Fibroblast of skin of scalp (primary cell): ENCODE measurements at places on chromosomes 5 and 9.

DNA sequence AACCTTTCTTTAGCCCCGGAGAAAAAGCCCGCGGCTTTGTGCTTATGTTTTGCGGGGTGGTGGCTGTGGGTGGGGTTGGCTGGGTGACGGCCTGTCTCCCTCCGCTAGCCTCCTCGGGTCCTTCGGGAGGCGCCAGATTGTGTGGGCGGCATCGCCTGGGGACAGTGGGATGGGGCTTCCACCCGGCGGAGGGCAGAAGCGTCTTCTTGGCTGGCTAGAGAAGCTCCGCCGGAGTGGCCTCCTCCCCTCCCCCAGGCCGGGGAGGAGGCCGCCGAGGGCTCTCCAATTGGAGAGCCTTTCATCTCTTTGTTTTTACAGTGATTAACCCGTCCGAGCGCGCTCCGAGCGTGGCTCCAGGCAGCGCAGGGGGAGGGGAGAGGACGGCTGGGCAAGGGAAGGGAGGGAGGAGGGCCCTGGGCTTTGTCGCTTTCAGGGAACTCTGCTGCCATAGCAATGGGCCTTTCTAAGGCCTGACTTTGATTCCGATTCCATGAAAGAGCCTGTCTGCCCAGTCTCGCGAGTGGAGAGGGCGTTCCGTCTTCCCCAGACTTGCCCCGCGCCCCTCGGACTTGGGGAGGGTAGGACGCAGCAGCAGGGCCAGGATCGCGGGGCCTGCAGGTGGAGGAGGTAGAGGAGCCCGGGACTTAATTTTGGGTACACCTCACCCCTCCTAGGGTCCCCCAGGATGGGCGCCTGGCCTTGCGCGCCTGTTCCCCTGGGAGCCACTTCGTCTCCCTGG is 36.7 kb upstream of the TIFAB start:
- DNase-seq, result peak; percentile 80

DNA sequence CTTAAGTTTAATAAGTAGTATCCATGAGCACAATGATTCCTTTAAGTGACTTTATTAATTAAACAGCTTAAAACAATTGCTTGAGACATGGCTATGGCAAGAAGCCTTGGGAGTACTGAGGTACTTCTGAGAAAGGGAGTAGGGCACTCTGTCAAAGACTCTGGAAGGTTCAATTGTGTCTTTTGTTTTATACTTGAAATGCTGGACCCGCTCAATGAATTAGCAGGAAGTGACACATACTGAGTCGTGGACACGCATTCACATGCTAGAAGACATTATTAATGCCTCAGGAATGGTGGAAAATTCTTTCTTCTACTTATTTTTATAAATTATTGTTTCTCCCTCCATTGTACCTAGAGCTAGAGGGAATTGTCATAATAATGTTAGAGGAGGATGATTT is 347.3 kb upstream of the ZNF608 start:
- DNase-seq, result peak; percentile 92

DNA sequence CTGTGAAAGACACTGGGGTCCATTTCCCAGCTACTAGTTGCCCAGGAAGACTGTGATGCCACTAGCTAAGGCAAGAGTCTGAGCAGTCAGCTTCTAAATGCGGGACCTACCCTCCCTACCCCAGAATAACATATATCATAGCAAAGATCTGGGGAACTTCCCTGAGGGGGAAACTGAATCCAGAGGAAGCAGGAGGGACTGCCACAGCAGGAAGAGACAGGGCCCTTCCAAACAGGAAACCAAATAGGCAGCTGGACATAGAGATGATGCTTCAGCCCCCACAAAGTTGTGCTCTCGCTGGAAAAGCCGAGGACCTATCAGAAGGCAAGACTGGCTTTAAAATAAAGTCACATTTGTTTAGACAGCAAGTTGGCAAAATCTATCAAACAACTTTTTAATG is 51.1 kb downstream of the KLHL3 start:
- no peak for DNase-seq

GRCh38 chr5:81505672-81506071 is 111.7 kb upstream of the ACOT12 start:
- DNase-seq, result no peak

DNA sequence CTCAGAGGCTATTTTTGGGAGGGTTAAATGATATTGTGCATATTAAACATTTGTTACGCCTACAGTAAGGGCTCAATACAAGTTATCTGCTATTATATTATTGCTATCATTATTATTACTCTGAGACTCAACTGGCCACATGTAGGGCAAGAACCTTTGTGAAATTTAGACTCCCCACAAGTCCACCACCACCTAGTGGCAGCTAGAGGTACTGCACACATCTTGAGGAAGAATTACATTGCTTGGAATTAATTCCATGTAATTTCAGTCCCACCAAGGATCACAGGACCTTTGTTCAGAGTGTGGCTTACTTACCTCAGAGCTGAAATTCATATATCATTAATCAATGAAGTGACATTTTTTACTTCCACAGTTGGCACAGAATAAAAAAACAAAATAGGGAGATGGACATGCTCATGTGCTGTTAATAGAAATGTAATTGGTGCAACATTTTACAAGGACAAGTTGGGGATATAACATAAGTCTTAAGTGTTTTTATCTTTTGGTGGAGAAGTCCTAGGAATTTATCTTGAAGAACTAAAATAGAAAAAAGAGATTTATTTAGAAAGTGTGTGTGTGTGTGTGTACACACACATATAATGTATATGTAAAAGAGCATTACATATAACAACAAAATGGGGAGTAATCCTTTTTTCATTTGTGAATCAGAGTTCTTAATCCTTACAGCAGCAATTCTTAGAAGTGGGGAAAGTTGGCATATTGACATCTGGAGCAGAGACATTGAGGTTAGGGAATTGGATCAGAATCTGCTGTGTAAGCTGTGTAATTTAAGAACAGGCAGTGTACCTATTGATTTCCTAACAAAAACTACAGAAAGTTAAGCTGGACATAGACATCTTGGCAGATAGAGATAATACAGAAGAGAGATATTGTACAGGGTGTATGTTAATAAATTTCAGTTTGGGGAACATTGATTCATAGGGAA is 11.2 kb downstream of the MSANTD3 start:
- DNase-seq, result peak; percentile 79

DNA sequence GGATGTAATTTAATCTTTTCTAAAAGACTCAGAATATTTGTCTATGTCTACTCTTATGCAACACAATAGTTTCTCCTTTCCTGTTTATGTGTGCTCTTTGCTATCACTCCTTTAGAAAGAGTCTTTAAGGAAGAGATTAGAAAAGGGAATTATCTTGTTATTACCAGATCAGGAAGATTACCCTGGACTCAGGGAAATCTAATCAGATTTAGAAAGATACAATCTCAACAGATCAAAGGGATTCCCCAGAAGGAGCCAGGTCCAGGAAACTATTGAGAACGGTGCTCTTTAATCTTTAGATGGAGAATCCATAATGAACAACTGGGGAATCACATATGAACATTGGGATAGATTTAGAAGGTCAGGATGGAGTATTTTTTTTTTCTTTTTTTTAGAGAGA is 32.4 kb upstream of the ZFR start:
- no peak for DNase-seq

DNA sequence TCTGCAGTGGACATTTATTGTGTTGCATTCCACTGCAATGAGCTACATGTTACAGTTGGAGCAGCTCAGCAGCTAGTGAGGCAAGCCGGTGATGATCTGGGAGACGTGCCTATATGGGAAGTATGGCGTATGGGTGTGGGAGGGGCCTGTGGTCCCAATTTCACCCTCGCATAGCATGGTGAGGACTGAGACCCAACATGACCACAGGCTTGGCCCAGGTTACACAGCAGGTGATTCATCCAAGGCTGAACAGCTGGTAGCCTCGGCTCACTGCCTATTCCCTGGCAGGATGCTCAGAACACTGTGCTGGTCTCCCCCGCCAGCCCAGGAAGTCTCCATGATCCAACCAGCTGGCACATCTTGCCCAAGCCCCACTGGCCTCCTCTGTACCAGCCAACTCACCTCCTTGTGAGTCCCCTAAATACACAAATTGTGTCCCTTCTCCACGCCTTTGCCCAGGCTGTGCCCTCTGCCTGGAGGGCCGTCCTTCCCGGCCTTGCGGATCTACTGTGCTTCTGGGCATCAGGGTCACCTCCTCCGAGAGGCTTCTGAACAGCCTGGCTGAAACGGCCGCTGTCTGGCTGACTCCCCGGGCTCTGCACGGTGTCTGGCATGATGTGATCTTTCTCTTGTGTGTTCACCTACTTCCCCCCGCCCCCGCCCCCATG is 81.4 kb downstream of the NSUN2 start:
- DNase-seq, result no peak

GRCh38 chr9:135086597-135087488 is 625 bp upstream of the OLFM1 start:
- no peak for DNase-seq

DNA sequence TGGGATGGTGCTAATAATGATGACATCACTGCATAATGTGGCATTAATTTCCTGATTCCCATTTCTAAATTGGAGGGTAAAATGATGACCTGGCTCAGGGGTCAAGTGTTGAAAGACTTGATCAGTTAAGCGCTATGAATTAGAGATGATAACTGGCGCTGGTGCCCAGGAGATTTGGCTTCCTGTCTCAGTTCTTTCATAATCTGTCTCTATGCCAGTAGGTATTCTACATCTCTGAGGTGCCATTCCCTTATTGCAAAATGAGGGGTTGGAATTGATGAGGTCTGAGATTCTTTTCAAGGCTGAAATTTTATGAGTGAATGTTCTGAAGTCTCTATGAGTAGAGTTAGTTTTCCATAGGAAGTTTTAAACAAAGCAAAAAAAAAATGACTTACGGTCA is 1715.1 kb upstream of the WWC1 start:
- DNase-seq, result no peak

GRCh38 chr5:93582677-93583438 is at the start of gene NR2F1:
TSS of gene NR2F1 (plus strand) at chr5:93583222. CDS start at chr5:93585024, 1,802 bp downstream.
- peak; percentile 94 for DNase-seq

DNA sequence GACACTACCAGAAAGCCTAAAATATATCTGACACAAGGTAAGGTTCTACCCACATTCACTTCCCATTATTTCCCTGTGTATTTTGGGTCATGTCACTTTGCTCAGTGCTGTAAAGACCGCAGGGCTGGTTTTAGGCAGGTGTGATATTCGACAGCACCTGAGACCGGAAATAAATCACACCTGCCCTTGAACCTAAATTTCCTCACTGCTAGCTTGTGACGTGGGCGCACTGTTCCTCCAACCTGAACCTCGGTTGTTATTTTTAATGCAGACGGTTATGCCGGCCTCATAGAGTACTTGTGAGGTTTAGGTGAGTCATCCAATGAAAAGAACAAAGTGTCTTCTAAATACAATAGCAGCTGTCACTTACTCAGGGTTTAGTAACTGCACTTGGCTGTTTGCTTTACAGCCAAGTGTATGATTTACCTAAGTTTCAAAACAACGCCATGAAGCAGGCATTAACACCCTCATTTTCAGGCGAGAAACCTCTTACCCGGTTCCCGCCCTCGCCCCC is 20.7 kb upstream of the ZNF782 start:
- no peak for DNase-seq

GRCh38 chr9:128026255-128026772 is 40.8 kb downstream of the NAIF1 start:
- DNase-seq, result no peak

DNA sequence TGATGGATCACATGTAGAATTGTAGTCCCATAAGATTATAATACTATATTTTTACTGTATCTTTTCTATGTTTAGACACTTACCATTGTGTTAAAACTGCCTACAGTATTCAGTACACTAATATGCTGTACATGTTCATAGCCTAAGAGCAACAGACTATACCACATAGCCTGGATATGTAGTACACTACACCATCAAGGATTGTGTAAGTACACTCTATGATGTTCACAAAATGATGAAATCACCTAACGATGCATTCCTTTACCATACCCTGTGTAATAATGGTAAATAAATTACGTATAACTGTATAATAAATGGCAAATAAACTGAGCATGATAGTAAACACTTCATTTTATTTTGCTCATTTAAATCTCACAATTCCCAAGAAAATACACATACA is 60.3 kb downstream of the RICTOR start:
- DNase-seq, result peak; percentile 62

DNA sequence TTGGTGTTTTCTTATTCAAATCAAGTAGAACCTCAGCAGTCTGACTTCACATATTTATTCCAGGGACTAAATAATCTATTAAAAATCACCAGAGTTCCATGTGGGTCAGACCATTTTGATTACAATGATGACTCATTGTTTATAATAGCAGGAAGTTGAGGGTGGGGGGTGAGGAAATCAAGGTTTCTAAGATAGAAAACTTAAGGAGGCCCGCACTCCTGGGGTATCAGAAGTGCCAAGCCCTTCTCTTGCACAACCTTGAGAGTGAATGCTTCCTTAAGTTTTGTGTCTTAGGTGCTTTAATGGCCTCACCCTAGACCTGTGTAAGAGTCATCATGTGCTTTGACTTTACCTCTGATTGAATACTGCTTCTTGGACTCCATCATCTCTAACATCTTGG is 31.9 kb upstream of the NPR3 start:
- no peak for DNase-seq

- no peak for DNase-seq
These were observed 44.0 kb downstream of the ROR2 start for GRCh38 chr9:91905991-91906469.

DNA sequence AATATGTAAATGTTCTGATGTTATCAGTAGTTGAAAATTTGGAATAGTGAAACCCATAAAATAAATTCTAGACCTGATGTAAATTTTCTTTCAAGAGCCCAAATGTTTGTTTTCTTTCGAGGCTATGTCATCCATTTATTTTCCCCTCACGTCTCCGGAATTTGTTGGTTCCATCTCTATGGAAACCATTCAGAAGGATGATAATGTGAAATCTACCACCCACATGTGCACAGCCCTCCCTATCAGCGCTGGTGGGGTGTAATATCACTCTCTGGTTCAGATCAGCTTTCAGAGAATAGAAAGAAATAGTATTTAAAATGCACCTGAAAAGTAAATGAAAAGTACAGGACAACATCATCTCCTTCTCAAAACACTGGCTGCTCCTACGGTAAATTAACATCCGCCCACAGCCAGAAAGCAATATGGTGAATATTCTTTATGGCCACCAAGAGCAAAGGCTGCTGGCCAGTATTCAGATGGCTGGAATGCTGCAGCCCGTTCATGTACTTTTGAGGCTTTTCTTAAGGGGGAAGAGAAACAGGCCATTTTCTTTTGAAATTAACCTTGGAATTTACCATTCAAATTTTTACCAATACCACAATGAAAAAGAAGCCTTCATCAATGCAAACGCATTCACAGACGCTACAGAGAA is 28.5 kb downstream of the GLDC start:
- no peak for DNase-seq

DNA sequence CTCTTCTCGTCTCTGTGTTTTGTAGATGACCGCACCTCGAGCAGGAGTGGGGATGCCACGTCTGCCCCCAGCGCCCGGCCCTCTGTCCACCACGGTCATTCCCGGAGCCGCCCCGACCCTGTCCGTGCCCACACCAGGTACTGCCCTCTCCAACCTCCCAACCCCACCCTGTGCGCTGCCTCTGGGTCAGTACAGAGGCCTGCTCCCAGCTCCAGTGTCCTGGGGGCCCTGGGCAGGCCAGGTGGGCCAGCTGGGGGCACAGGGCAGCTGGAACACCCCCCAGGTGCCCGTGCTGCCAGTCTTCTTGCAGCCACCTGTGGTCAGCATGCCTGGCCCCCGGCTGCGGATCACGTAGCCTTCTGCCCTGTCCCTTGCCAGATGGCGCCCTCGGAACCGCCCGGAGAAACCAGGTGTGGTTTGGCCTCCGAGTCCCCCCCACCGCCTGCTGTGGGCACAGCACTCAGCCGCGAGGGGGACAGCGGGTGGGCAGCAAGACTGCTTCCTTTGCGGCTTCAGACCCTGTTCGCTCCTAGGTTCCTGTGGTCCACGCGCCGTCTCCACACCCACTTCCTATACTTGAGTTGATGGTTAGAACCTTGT is 133.7 kb downstream of the WNK2 start:
- no peak for DNase-seq
